Left renal cortex interstitium (tissue), 4 donors: ENCODE measurements at places on chromosomes 3 and 15. TPM values are rescaled to one million over a fixed set of nuclear protein-coding genes. Genes with fewer than 3 reads are reported as not detected.

- DNase-seq: no peak
Observed at GRCh38 chr3:141385406-141386125, 17.3 kb downstream of the ZBTB38 start.

The KLHL40 gene
- polyA plus RNA-seq: not detected

DNA sequence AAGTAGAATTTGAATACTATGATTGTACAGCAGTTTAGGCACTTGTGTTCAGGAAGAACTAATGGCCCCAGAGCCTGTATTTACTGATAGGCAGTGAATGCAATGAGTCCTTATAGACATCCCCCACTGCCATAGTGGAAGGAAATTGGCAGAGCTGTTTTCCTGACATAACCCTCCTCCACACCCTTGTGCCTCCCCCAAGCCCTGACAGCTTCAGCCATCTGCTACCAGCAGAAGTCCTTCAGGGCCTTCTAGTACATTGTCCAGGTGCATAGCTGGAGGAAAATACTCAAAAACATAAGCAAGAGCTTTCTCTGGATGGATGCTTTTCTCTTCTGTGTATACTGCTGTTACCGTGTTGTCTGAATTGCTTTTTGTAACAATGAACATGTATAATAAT lies 20.6 kb downstream of the ARHGAP31 start:
- no peak for DNase-seq

DNA sequence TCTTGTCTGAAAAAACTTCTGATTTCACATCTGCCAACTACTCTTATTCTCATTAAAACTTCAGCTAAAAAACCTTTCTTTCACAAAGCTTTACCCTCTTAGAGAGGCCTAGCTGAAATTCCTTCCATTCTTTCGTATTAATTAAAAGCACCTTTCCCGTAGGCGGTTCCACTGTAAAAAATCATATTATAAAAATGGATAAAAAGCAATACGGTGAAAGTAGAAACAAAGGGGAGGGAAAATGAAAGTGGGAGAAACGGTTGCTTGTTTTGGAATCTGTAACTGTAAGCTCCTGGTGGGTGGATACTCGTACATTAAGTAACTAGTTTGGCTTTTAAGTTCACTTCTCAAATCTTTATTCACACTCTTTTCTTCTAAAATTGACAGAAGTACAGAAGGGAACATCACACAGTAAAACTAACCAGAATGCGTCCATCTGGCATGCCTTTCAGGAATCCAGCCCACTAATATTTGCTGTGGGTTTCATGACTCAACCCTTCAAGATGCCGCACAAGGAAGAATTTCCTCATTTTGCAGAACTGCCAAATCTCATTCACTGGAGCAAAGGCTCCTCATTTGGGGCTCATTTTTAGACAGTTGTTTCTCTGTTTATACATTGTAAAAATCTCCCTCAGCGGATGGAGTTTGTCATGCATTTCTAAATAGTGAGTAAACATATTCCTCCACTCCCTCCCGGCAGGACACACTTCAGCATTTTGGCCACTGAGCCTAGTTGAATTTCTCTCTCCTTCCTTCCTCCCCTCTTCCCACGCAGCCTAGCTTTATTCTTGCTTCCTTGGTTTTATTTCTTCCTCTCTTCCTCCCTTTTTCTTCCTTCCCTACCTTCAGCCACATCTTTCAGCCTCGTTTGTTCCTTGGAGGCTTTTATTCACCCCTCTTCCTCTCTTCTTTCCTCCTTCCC lies 419.5 kb upstream of the NAALADL2 start:
- peak; percentile 58 for DNase-seq

DNA sequence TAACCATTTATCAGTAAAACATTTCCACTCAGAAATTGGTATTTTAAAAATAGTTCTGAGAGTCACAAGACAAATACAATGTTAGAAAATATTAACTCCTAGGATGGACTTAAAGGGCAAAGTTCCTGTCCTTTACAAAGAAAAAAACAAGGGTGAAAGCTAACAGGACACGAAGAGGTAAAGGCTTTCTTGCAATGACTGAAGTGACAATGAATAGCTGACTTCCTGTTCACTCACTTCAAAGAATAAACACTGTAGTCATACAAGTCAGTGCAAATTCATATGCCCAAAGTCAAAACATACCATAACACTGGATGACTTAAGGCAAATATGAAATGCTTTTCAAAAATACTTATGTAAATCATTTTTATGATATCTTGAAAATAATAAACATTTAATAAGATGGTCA lies 1389.8 kb upstream of the ALCAM start:
- DNase-seq: no peak

GRCh38 chr15:29920515-29920914 lies 98.2 kb upstream of the TJP1 start:
- DNase-seq: no peak

The SLC22A13 gene
- polyA plus RNA-seq: 4.5 TPM

The ARPIN gene
- 30.2 TPM for polyA plus RNA-seq

The NMD3 gene
- polyA plus RNA-seq: 54.2 TPM

GRCh38 chr3:134105876-134106556 lies 76.3 kb upstream of the SLCO2A1 start:
- DNase-seq: no peak

The VEPH1 gene
- polyA plus RNA-seq: 49.1 TPM

DNA sequence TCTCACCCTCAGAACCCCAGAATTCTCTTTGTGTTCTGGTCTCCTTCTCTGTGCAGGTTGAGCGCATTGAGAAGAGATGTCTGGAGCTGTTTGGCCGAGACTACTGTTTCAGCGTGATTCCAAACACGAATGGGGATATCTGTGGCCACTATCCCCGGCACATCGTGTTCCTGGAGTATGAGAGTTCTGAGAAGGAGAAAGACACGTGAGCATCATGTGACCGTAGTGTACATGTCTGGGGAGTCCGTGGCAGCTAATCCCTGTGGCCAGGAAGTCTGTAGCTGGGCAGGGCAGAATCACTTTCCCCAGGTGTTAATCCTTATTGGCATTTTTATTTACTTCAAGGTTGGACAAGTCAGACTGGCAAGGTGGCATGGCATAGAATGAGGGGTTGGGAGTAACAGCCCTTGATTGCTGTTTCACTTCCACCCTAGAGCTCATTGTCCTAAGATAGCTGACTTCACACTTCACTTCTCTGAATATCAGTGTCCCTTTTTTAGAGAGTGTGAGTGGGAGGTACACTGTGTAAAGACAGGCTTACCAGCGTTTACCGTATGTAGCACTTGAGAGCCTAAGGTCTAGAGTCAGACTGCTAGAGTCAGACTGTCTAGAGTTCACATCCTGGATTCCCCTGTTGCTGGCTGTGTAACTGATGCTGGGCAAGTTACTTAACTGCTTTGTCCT lies 4.4 kb downstream of the MTMR14 start:
- no peak for DNase-seq

GRCh38 chr3:187183903-187184302 lies 13.4 kb upstream of the RTP1 start:
- DNase-seq: no peak

The CORO2B gene
- 23.2 TPM for polyA plus RNA-seq

- DNase-seq: no peak
Observed at GRCh38 chr15:61169904-61170695, 59.0 kb downstream of the RORA start.

GRCh38 chr3:190562866-190563510 lies 49.1 kb downstream of the IL1RAP start:
- DNase-seq: no peak

DNA sequence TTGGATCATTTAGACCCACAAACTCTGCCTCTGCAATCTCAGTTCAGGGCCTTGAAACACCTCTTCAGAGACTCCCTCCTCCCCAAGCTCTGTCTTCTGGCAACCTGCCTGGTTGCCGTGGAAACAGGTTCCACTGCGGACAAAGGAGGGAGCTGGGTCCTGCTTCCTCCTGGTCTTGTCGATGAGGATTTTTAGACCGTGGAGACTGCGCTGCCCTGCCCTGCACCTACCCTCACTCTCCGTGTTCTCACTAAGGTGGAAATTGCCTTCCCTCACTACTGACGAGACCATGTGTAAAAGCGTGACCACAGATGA lies at the start of gene RTP1:
Gene RTP1 (plus strand): TSS at position 152 of the 315 bp plus-strand sequence. CDS start 30 bp downstream, at position 182.
- DNase-seq: no peak

GRCh38 chr3:46715507-46716175 lies 2.0 kb downstream of the PRSS50 start:
- no peak for DNase-seq

The NDUFB4 gene
- polyA plus RNA-seq: 221 TPM

GRCh38 chr15:43958861-43959330 lies 132.1 kb downstream of the WDR76 start:
- DNase-seq: no peak

The TMEM115 gene
- 36.1 TPM for polyA plus RNA-seq

GRCh38 chr15:87863152-87863551 lies 393.4 kb downstream of the NTRK3 start:
- DNase-seq: peak; percentile 28

The C15orf62 gene
- 1.6 TPM for polyA plus RNA-seq

DNA sequence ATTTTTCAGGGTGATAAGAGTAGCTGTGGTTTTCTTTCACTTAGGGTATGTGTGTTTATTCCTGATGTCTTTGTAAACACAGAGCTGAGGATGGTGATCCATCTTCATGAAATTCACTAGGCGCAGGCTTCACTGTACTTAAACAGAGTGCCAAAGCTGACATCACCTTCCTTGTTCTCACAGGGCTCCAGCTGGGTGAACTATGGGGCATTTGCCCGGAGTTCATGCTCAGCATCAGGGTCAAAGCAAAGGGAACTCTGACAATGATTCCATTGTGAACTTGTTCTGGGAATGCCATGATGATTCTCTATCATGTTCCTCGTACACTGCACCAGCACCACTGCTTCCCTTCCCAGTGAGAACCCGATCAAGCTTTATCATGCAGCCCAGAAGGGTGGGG lies 184.8 kb upstream of the P2RY1 start:
- no peak for DNase-seq

The DPPA2 gene
- polyA plus RNA-seq: 1.0 TPM

The TM2D3 gene
- 67.7 TPM for polyA plus RNA-seq

GRCh38 chr3:106067711-106068110 lies 198.9 kb upstream of the CBLB start:
- DNase-seq: no peak

DNA sequence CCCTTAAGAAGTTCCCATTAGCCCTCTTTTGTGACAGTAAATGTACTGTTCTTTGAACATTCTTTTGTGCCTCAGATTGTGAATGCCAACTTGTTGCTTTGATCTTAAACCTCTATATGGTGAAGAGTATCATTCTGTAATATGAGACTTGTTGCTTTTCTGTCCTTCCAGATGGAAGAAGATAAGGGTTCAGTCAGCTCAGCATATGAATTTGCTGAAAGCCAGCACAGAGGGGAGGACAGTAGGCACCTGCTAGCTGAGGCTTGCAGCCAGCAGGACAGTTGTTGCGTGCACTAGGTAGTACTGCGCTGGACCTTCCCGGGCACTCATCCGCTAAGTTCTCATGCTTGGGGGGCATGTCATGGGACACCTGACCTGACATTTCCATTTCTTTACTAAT lies 74.7 kb downstream of the DCUN1D1 start:
- DNase-seq: no peak

- DNase-seq: no peak
Observed at GRCh38 chr3:25915673-25916072, 125.8 kb downstream of the OXSM start.

The SRGAP3 gene
- polyA plus RNA-seq: 20.1 TPM

- no peak for DNase-seq
Observed at GRCh38 chr3:44680921-44681455, 31.5 kb upstream of the ZNF502 start.

GRCh38 chr15:72128359-72128758 lies 10.2 kb downstream of the SENP8 start:
- DNase-seq: no peak

GRCh38 chr3:37520907-37521341 lies 340.8 kb upstream of the CTDSPL start:
- DNase-seq: no peak

The ABHD14A gene
- 28.1 TPM for polyA plus RNA-seq

GRCh38 chr15:47184003-47184907 lies 533.0 kb upstream of the SEMA6D start:
- DNase-seq: peak; percentile 21

DNA sequence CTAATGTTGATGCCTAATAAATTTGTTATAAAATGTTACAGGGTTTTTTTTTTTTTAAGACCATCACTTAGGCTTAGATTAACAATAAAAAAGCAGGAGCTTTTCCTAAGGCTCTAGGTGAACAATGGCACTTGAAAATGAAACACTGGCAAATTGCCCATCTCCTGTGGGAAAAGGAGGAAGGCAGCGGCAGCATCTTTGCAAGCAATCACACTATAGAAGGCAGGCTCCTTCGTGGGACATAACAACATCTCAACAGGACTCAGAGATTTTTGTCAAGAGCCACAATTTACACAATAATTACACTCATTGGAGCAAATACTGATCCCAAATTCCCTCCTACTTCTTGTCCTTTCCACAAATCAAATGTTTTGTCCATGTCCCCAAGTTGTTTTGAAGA lies 646.7 kb downstream of the ROBO2 start:
- no peak for DNase-seq

DNA sequence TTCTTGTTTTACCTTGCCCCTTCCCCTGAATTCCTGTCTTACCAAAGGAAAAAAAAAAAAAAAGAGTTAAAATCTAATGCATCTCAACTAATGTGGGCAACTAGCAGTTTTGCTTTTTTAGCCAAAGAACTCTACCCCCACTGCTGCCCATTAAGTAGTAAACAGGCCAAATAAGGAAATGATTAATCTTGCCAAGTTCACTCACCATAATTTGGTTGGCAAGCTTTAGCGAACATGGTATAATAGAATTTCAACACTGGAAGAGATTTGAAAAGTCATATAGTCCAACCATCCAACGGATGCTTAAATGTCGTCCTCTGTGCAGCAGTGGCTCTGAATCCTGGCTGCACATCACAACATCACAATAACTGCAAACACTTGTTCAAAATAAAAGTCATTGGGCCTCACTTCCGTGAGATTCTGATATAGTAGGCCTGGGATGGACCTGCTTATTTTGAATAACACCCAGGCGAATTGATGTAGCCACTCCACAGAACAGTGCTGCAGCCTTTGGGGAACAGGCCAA lies 142.0 kb upstream of the UBE2E1 start:
- no peak for DNase-seq

DNA sequence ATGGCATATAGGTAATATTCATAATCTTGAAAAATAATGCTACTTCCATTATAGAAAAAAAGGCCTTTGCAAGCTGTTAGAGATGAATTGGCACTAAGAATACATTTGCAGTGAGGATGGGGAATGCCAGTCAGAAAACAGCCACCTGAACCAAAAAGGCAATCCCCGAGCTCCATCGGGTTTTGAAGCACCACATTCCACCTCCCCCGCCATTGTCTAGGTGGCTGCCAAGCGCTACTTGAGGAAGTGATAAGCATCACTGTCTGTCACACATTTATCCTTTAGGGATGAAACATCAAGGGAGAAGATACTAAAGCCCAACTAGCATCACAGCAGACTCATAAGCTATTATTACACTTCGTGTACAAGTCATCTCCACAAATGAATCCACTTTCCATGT lies 112.8 kb downstream of the OSBPL10 start:
- DNase-seq: no peak

DNA sequence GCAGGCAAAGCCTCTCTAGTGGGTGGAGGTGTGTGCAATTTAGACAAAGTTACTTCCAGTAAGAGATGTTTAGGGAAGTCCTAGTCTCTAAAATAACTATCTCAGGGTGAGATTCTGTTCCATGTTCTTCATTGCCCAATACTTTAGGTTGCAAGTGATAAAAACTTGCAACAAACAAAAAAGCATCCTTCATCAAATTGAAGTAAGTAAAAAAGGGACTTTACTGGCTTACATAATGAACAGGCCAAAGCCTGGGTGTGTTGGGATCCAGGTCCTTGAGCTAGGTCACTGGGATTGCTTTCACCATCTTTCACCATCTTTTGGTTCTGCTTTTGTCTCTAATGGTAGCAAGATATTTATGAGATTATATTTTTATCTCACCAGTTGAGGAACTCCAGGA lies 38.3 kb downstream of the CX3CR1 start:
- no peak for DNase-seq

GRCh38 chr3:59601486-59601885 lies 551.7 kb upstream of the CFAP20DC start:
- DNase-seq: no peak
